ENCODE measurements at places on chromosomes 3 and 15.
A peak's percentile ranks its signal among the peaks of the same experiment; 100 is the strongest.

DNA sequence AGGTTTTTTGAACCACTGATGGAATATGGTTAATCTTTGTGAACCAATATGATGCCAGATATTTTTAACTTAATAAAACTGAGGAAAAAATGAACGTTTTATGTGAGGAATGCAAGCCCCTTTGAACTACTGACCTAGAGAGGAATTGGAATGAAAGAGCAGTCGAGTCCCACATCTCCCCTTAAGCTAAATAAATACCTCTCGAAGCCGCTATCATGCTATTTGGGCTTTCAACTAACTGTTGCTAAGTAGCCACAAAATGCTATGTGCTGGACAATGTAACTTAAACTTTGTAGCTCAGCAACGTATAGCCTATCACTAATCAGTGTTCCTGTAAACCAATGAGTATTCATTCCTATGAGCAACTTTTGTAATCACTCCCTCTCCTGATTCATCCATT lies 1037.2 kb downstream of the SQOR start:
- DNase-seq = no peak

GRCh38 chr3:129605922-129606635 lies 397 bp downstream of the PLXND1 start:
- DNase-seq = no peak

- no peak for DNase-seq
Measured at GRCh38 chr3:66449411-66449974, 51.3 kb downstream of the LRIG1 start.

GRCh38 chr3:119157971-119158370 lies 12.0 kb downstream of the TEX55 start:
- no peak for DNase-seq

DNA sequence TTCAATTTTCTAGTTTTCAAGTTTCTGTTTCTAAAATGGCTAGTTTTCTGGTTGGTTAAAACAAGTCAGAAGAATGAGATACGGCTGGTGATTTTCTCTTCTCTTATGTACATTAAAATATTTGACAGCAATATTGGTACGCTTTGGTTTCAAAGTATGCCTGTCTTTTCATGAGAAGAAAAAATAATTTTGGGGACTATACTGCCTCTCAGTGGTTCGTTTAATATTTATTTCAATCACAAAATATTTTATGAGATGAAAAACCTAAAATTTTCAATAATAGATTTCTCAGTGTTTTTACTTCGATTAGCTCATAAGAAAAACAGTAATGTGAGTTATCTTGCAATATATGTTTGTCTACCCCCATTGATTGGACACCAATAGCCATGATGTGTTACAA lies 72.8 kb upstream of the AADACL2 start:
- DNase-seq = no peak

GRCh38 chr3:76490064-76490463 lies 549.8 kb upstream of the ROBO2 start:
- no peak for DNase-seq

GRCh38 chr15:31219221-31219620 lies 107.4 kb upstream of the KLF13 start:
- DNase-seq = no peak

GRCh38 chr3:4643904-4644547 lies 150.9 kb downstream of the ITPR1 start:
- no peak for DNase-seq

DNA sequence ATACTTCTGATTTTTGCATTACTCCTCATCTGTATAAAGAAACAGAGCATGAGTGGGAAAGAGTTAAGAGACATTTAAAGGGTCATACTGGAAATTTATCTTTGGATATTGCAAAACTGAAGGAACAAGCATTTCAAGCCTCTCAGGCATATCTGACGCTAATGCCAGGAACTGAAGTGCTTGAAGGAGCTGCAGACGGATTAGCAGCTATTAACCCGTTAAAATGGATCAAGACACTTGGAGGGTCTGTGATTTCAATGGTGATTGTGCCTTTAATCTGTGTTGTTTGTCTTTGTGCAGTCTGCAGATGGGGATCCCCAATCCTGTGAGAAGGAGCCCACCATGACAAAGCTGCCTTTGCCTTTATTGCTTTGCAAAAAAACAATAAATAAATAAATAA lies 202.5 kb upstream of the UBE3A start:
- DNase-seq = no peak

DNA sequence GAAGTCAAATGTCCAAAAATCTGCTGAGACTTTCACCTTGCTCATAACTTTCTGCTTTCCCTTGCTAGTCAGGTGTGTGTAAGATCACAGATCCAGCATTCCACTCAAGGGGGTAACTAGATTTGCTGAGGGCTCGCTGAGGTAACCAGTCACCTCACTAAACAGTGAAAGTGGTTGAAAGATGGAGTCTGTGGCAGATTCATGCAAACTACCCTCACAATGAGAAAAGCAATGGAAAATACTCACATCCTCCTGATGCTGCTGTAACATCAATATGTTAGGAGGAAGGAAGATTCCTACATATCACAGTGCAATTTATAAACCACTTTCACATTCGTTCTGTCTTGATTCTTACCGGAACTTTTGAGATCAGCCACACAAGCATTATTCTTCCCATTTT lies 174.3 kb upstream of the BCL6 start:
- DNase-seq = no peak

- DNase-seq = no peak
Measured at GRCh38 chr15:56194035-56194434, 49.6 kb downstream of the RFX7 start.

DNA sequence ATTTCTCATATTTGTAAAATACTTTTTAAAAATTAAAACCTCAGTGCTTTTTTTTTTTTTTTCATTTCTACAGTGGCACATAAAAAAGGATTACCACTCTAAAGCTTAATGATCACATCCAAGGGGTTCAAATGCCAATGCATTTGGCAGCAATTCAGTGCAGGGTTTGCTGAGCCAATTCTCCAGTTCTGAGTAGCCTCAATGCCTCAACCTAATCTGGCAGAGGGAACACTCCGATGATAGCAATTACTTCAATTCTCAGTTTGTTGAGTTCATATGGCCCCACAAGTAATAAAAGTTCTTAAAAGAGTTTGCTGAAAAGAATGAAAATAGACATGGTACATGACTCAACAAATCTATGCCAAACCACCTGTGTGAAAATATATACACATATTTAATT lies 79.3 kb upstream of the RBMS3 start:
- no peak for DNase-seq

- DNase-seq = no peak
Measured at GRCh38 chr3:10956986-10957385, 35.6 kb upstream of the SLC6A1 start.

- DNase-seq = no peak
Measured at GRCh38 chr3:40770061-40770460, 245.3 kb downstream of the ZNF621 start.

DNA sequence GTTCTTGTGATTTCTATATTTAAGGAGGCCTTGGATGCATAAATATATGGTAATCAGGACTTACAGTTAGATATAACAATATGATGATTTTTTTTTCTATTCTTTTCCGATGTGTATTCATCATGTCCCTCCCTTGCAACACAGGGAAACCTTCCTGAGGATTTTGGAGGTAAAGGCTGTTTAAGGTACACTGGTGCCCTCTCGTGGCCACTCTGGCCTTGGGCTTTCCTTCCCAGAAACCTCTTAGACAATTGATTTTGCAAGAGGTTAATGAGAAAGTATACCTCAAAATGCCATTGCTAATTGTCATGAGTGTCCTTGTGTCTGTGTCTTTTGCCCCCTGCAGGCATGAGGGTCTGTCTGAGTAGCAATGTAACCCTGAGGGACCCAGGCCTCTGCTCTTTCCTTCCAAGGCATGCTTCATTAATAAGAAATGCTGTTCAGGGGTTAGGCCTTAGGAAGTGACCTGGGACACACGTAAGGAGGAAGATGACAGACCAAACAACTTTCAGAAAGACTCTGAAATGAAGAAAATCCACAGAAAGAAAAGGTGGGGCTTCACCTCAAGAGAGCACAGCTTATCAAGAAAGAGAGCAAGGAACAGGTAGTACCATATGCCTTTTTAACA lies 70.3 kb upstream of the PPP2R3A start:
- peak; percentile 31 for DNase-seq

DNA sequence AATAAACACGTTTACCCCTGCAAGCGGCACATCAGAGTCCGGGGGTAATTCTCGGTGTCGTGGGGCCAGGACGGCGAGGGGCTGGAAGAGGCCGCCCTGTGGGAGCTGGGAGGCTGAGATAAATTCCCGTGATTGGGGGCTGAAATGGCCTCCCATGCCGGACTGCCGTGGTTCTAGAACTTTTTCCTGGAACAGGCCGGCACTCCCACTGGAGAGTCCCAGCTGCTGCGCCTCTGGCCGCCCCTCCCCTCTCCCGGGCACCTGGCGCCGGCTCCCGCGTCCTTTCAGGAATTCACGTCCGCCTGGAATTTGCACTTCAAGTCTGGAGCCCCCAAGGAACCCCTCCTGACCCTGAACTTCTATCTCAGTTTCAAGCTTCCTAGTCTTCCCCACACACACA lies 10.8 kb upstream of the LRRC2 start:
- DNase-seq = no peak

DNA sequence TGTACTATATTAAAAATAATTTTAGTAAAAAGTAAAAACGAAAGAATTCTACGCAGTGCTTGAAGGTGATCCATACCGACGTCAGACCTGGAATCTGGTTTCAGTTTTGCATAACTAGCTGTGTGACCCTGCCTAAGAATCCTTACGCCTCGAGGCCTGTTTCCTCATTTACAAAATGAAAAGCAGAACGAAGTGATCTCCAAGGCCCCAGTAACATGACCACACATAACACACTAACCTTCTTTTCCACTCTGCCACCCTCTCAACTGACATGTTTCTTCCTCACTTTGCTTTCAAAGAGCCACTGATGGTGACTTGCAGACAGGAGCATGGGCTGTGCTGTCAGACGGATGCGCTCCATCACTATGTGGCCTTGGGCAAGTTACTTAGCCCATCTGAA lies 4.8 kb downstream of the MESD start:
- no peak for DNase-seq

DNA sequence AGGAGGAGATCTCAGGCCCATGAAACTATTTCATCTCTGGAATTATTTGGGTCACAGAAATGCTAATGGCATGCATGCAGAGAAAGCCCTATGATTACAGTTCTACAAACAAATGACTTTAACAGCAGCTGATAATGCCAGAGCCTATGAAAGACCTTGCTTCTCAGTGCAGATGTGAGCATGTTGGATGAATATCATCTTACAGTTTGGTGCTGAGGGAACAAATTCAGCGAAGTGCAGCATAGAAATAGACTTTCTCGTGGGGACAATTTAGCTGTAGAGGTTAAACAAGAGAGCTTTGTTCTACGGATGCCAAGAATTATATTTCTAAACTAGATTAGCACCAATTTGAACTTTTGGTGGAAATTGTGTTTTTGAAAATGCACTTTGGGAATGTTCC lies 27.7 kb downstream of the PTX3 start:
- DNase-seq = peak; percentile 31

- no peak for DNase-seq
Measured at GRCh38 chr3:27577504-27577903, 93.3 kb upstream of the SLC4A7 start.

DNA sequence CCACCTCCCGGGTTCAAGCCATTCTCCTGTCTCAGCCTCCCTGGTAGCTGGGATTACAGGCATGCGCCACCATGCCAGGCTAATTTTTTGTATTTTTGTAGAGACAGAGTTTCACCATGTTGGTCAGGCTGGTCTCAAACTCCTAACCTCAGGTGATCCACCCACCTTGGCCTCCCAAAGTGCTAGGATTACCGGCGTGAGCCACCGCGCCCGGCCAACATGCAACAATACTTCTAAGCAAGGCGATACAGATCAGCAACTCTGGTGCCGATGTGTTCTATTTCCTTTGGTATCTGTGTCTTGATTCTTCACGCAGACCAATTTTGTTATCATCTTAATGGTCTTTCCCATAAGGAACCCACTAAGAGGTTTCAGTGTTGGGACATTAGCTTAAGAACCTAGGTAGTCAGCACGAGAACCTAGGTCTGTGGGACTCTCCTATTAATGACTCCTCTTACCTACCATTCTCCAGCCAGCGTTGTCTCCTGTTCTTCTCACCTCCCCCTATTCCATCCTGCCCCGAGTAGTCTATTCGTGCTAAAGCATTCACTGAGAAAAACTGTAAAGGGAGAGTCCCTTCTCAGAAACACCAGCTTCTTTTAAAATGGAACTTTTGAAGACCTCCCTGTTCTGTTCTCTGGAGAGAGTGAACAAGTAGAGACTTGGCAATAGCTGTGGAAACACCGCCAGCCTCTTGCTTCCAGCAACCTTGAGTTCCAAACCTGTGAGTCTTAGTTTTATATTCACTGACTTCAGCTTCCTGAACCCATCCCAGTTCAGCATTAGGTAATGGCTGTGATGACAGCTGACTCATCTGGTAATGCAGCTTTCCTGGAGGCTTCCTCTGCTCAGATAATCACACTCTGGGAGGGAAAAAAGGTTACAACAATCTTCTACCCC lies 61.2 kb downstream of the TSC22D2 start:
- peak; percentile 91 for DNase-seq

DNA sequence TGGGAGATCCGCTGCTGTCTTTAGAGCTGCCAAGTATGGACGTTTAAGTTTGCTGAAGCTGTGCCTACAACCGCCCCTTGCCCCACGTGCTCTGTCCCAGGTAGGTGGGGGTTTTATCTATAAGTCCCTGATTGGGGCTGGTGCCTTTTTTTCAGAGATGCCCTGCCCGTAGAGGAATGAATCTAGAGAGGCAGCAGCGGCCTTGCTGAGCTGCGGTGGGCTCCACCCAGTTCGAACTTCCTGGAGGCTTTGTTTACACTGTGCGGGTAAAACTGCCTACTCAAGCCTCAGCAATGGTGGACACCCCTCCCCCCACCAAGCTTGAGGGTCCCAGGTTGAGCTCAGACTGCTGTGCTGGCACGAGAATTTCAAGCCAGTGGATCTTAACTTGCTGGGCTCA lies 83.4 kb upstream of the FGF7 start:
- DNase-seq = no peak

- DNase-seq = no peak
Measured at GRCh38 chr15:65460741-65461347, 38.1 kb upstream of the IGDCC4 start.

GRCh38 chr3:117567382-117567781 lies 857.8 kb downstream of the TUSC7 start:
- DNase-seq = no peak

DNA sequence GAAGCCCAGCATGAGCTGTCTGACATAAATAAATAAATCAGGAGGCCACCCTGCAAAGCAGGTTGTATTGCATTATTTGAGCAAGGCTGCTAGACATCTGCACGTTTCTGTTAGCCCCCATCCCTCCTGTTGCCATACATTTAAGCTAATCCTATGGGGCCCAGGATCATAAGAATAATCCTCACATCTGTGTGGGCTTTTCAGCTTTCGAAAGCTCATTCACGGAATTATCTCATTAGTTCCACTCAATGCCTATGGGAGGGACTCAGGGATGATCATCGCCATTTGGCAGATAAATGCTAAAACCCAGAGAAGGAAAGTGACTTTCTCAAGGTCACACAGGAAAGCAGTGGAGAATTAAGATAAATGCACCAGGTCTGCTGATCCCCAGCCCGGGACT lies 123.4 kb downstream of the TLE3 start:
- no peak for DNase-seq

GRCh38 chr3:15523660-15524417 lies 2.3 kb upstream of the COLQ start:
- DNase-seq = no peak

- no peak for DNase-seq
Measured at GRCh38 chr15:76514282-76514681, 177.7 kb downstream of the ISL2 start.
